ENCODE measurements at places on chromosomes 11 and 22. TPM values are rescaled to one million over a fixed set of nuclear protein-coding genes. Genes with fewer than 3 reads are reported as not detected.

The SHISAL1 gene
- polyA plus RNA-seq = not detected

DNA sequence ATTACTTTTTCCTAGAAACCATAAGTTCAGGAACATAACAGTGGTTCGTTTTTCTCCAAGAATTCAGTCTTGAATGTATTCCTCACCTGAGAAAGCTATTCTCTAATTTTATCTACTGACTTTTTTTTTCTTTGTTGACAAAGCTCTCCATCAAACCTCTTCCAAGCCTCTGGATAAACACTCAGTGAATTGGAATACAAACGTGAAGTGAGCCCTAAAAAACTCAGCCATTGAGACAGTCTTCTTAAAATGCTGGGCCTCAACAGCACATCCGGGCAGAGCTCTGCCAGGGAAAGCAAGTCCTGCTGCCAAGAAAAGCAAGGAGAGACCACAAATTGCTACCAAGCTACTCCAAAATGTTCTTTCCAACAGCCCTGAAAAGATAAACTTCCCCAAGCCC, 7.7 kb upstream of the SLC1A2 start:
- no peak for DNase-seq

The MIOX gene
- polyA plus RNA-seq = not detected

DNA sequence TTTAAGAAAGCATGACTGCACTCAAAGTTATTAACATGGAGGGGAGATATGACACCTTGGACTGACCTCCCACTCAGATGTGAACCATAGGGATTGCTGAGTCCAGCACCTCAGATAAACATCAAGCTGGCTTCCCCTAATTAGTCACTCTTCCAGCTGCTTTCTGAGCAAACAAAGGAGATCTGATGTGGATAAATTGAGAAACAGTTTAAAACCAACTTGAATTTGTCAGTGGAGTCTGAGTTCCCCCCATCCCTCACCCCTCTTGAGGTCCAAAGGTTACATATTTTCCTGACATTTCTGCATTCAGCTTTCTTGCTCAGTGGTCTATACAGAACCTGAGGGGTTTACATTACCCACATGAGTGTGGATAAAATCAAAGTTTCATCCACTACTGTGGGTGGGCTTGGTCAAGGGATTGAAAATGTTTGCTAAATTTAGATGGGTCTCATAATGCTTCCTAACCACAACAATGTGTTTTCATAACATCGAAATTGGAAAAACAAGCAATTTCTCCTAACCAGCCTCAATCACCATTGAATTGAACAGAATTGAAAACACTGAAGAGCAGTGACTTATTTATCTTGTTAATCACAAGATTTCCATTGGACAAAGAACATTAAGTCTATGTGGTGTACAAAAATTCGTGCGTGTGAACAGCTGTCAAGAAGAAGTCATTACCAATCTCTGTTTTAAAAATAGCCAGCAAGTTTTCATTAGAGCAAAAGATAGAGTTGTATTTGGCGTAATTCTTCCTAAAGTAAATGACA, 292.3 kb downstream of the METTL15 start:
- no peak for DNase-seq

The OR52E1 gene
- polyA plus RNA-seq = not detected

- DNase-seq = no peak
These were observed 33.2 kb upstream of the PAX6 start for GRCh38 chr11:31844351-31844750.

The LARGE2 gene
- polyA plus RNA-seq = 0.48 TPM

- DNase-seq = no peak
These were observed 51.3 kb downstream of the BCR start for GRCh38 chr22:23231471-23232093.

- DNase-seq = peak; percentile 96
These were observed at the start of gene PSMC3 for GRCh38 chr11:47426062-47426956. TSS of gene PSMC3 (minus strand) at chr11:47426439. CDS start at chr11:47426279, 160 bp downstream.

DNA sequence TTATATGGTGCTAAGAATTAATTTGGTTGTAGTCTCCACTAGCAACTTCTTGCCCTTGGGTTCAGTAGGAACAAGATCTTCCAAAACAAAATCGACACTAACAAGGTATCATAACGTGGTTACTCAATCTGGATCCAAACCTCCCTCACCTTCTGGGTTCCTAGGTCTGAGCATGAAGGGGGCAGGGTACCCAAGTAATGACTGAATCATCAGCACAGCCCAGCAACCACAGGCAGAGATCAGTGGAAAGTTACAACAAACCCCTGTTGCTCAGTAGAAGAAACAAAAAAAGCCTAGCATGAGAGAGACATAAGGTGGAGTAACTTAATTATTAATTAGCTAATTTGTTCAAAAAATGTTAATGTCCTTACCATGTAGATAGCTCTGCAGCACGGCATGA, 221.4 kb downstream of the BLID start:
- DNase-seq = no peak

DNA sequence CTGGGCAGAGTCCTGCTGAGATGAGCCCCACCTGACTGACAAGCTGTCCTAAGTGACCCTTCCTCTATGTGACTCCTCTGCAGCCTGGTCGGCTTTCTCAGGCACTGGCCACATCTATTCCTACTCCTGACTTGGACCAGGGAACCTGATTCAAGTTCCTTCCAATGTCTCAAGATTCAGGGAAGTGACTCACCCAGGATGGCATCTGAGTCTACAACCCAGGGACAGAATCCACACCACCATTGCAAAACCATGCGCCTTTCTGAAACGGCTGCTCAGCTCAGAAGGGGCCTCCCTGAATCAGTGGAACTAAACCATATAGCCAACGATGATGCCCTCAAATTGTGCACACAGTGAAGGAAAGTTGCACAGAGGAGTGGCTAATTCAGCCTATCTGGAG, 63.9 kb upstream of the CSNK2A3 start:
- peak; percentile 14 for DNase-seq

DNA sequence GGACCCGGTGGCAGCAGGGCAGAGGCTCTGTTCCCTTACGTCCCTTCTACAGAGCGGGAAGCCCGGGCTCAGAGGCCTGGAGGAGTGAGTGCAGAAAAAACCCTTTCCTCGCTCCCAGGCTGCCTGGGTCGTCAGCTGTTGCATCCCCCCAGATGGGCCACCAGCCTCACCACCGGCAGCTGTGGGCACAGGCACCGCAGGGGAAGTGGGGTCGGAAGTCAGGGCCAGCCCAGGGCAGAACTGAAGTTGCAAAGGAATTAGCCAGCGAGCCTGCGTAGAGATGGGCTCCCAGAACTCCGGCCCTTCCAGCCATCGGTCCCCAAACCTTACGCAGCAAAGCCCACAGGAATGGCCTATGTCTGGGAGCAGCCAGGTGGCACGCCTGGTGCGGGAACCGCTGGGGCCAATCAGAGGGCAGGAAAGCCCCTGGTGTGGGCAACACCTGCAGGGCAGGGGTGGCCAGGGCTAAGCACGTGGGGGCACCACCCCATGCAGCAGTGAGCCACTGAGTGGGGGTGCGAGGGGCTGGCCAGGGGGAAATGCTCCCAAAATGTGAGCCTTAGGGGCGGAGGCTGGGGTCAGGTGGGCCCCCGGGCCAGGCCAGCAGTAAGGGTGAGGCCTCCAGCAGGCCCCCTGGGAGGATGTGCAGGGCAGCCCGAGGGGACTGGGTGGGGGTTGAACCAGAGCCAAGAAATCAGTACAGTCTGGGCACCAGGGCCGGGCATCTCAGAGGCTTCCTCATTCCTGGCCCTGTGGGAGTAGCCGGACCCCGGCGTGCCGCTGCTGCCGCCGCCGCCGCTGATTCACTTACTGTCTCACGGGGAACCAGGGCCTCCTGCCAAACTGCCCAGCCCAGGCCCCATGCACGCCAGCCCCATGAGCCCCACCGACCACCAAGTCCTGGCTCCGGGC, 58.2 kb downstream of the WNT7B start:
- DNase-seq = no peak

The OR8G5 gene
- not detected for polyA plus RNA-seq

DNA sequence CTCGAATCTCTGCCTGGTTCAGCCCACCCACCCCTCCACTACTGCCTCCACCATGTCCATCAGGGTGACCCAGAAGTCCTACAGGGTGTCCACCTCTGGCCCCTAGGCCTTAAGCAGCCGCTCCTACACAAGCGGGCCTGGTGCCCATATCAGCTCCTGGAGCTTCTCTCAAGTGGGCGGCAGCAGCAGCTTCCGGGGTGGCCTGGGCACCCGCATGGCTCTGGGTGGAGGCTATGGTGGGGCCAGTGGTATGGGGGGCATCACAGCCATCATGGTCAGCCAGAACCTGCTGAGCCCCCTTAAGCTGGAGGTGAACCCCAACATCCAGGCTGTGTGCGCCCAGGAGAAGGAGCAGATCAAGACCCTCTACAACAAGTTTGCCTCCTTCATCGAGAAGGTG, 3.0 kb upstream of the SCUBE2 start:
- DNase-seq = no peak

DNA sequence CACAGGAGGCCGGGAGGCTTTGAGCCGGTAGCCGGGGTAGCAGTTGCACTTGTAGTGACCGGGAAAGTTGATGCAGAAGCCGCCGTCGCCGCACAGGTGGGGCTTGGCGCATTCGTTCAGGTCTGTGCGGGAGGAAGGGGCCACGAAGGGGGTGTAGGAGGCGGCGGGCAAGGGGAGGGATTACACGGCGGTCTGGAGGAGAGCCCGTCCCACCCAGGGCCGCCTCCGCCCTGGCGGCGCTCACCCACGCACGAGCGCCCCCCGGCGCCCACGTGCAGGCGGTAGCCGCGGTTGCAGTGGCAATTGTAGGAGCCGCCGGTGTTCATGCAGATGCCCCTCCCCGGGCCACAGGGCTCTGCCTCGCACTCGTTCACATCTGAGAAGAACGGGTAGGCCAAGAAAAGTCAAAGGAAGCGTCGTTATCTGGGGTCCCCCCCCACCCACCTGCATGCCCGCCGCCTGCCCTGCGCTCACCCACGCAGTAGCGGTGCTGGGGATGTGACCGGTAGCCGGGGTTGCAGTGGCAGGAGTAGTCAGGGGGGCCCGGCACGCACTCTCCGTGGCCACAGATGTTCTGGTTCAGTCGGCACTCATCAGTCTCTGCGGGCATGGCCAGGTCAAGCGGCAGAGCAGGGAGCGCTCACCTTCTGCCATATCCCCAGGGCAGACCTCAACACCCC, 10.6 kb downstream of the LTBP3 start:
- DNase-seq = no peak

- DNase-seq = no peak
These were observed 160.8 kb downstream of the MSANTD4 start for GRCh38 chr11:105861225-105861624.

The RDX gene
- polyA plus RNA-seq = 3.8 TPM

The TREH gene
- not detected for polyA plus RNA-seq

The SMIM38 gene
- 0.05 TPM for polyA plus RNA-seq

GRCh38 chr11:76824083-76824939, 36.4 kb upstream of the ACER3 start:
- peak; percentile 66 for DNase-seq

The LRP4 gene
- polyA plus RNA-seq = not detected

GRCh38 chr22:43533156-43533530, 121.3 kb downstream of the MPPED1 start:
- no peak for DNase-seq

GRCh38 chr11:95968585-95968984, 44.7 kb upstream of the MTMR2 start:
- no peak for DNase-seq

GRCh38 chr11:11641581-11641980, 19.8 kb upstream of the GALNT18 start:
- DNase-seq = no peak

The CLP1 gene
- polyA plus RNA-seq = 17.9 TPM

- DNase-seq = no peak
These were observed 35.8 kb upstream of the MYOD1 start for GRCh38 chr11:17683377-17684161.

Data from CD14-positive monocyte (primary cell).